ENCODE measurements at places on chromosomes 12 and 14. TPM values are rescaled to one million over a fixed set of nuclear protein-coding genes. Genes with fewer than 3 reads are reported as not detected.

LMO3 gene
- total RNA-seq: 11.8 TPM

HCAR1 gene
- not detected for total RNA-seq

ADGRD1 gene
- total RNA-seq: 6.6 TPM

WNT1 gene
- total RNA-seq: not detected

ART4 gene
- 0.51 TPM for total RNA-seq

GRCh38 chr12:54622463-54623183 is 12.1 kb downstream of the LACRT start:
- no peaks in the 10 kb centered on the region for H3K4me1 ChIP-seq
- no peaks in the 10 kb centered on the region for H3K27me3 ChIP-seq
- DNase-seq: no peak
- no peak overlapping the region for H3K27ac ChIP-seq

DNA sequence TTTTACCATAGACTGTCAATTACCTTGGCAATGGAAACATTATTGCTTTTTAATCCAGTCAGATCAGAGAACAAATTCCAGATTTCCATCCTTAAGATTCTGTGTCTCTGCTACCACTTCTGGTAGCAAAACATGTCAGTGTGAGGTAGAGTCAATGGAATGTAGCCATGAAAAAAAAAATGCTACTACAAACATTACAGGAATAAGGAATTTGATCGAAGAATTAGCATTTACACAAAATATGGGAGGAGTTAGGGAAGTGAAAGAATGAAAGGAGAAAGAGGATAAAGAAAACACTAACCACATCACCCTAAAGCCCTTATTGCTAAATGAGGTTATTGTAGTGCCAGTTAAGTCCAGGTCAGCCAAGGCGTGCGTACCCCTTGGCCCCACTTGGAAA is 9.2 kb downstream of the MED21 start:
- no peaks in the 10 kb centered on the region for H3K27me3 ChIP-seq
- DNase-seq: no peak
- no peak overlapping the region for H3K4me3 ChIP-seq
- H3K36me3 ChIP-seq: peaks cover 44% of the 10 kb centered on the region
- no peaks in the 10 kb centered on the region for H3K4me1 ChIP-seq

GRCh38 chr12:92393504-92393903 is 247.9 kb upstream of the BTG1 start:
- no peaks in the 10 kb centered on the region for H3K36me3 ChIP-seq
- no peak overlapping the region for H3K4me3 ChIP-seq
- no peak for DNase-seq

- no peak overlapping the region for H3K4me3 ChIP-seq
- no peaks in the 10 kb centered on the region for H3K36me3 ChIP-seq
- no peak overlapping the region for H3K27ac ChIP-seq
- DNase-seq: no peak
These were observed 78.3 kb upstream of the ANO4 start for GRCh38 chr12:100715976-100716944.

GRCh38 chr14:39383026-39383660 is 49.1 kb downstream of the FBXO33 start:
- DNase-seq: no peak

DNA sequence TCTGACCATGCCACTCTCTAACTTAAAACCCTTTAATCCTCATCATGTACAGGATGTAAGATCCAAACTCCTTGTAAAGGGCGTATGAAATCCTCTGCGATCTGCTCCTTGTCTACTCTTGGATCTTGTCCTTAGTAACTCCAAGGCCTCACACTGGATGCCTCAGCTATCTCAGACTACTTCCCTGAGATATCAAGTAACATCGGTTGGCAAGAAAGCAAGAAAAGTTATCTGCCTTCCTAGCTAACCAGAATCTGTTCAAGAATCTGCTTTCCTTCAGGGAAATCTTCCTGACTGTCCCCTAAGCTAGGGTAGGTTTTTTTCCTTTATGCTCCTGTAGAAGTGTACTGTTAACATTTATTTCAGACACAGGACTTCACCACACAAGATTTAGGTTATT is 82.6 kb downstream of the TAOK3 start:
- no peaks in the 10 kb centered on the region for H3K27me3 ChIP-seq
- H3K4me3 ChIP-seq: no peak overlapping the region
- no peaks in the 10 kb centered on the region for H3K4me1 ChIP-seq
- DNase-seq: no peak

DNA sequence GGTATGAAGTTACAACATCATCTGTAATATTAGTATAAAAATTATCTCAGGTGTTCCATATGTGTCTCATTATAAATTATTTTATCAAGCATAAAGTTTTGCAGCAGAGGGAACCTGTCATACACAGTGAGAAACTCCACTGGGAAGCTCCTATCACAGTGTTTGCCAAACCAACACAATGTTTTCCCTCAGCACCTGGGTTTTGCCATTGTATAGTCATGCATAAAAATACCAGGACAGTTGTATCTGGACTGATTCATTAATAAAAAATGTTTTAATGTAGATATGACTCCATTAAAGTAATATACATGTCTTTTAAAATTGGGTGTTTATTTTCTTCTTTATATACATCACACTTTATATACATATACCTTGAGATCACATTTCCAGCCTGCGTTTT is 56.6 kb downstream of the METTL25 start:
- no peaks in the 10 kb centered on the region for H3K27me3 ChIP-seq
- H3K4me1 ChIP-seq: no peaks in the 10 kb centered on the region
- no peak overlapping the region for H3K27ac ChIP-seq
- DNase-seq: no peak

DNA sequence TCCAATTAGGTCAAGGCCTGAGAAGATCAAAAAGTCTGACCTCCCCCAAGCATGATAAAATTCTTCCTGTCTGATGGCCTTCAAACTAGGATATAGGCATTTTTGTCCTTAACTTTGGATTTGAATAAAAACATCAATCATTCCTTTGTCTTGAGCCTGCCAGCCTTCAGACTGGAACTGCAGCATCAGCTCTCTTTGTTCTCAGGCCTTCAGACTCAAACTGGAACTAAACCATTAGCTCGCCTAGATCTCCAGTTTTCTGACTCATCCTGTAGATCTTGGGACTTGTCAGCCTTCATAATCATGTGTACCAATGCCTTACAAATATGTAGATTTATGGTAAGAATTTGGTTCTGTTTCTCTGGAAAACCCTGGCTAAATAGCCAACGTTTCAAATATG is 721.7 kb downstream of the GALC start:
- H3K4me1 ChIP-seq: no peaks in the 10 kb centered on the region
- DNase-seq: no peak
- no peak overlapping the region for H3K4me3 ChIP-seq
- no peaks in the 10 kb centered on the region for H3K36me3 ChIP-seq

- H3K36me3 ChIP-seq: no peaks in the 10 kb centered on the region
- H3K27me3 ChIP-seq: no peaks in the 10 kb centered on the region
- no peak for DNase-seq
- no peaks in the 10 kb centered on the region for H3K4me1 ChIP-seq
- no peak overlapping the region for H3K27ac ChIP-seq
- no peak overlapping the region for H3K4me3 ChIP-seq
These were observed 86.6 kb downstream of the KITLG start for GRCh38 chr12:88493636-88494035.

DNA sequence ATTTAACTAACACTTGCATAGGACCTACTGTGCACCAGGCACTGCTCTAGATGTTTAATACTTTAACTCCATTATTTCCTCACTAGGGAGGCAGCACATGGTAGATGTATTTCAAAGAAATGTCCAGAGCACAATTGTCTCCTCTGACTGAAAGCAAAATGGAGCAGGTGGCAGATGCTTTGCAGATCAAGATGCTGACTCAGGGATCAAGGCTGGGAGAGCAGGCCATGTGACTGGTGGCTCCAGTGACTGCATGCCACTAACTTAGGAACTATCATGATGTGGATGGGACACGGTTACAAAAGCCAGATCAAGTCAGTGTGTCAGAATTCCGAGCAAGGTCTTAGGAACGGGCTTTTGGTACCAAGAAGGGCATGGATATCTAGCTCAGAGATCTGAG is 28.2 kb downstream of the SERPINA11 start:
- H3K4me1 ChIP-seq: no peaks in the 10 kb centered on the region
- no peak overlapping the region for H3K27ac ChIP-seq
- no peaks in the 10 kb centered on the region for H3K27me3 ChIP-seq
- no peaks in the 10 kb centered on the region for H3K36me3 ChIP-seq
- DNase-seq: no peak
- no peak overlapping the region for H3K4me3 ChIP-seq

- no peak overlapping the region for H3K4me3 ChIP-seq
- H3K36me3 ChIP-seq: no peaks in the 10 kb centered on the region
- no peaks in the 10 kb centered on the region for H3K4me1 ChIP-seq
- H3K27me3 ChIP-seq: no peaks in the 10 kb centered on the region
- H3K27ac ChIP-seq: no peak overlapping the region
These were observed 41.8 kb upstream of the FRMD6 start for GRCh38 chr14:51609955-51610283.

- no peaks in the 10 kb centered on the region for H3K36me3 ChIP-seq
- peak overlapping the region; percentile 96 for H3K27ac ChIP-seq
- no peaks in the 10 kb centered on the region for H3K27me3 ChIP-seq
- no peaks in the 10 kb centered on the region for H3K4me1 ChIP-seq
- no peak overlapping the region for H3K4me3 ChIP-seq
These were observed 134.1 kb upstream of the KRAS start for GRCh38 chr12:25384893-25385248.

DNA sequence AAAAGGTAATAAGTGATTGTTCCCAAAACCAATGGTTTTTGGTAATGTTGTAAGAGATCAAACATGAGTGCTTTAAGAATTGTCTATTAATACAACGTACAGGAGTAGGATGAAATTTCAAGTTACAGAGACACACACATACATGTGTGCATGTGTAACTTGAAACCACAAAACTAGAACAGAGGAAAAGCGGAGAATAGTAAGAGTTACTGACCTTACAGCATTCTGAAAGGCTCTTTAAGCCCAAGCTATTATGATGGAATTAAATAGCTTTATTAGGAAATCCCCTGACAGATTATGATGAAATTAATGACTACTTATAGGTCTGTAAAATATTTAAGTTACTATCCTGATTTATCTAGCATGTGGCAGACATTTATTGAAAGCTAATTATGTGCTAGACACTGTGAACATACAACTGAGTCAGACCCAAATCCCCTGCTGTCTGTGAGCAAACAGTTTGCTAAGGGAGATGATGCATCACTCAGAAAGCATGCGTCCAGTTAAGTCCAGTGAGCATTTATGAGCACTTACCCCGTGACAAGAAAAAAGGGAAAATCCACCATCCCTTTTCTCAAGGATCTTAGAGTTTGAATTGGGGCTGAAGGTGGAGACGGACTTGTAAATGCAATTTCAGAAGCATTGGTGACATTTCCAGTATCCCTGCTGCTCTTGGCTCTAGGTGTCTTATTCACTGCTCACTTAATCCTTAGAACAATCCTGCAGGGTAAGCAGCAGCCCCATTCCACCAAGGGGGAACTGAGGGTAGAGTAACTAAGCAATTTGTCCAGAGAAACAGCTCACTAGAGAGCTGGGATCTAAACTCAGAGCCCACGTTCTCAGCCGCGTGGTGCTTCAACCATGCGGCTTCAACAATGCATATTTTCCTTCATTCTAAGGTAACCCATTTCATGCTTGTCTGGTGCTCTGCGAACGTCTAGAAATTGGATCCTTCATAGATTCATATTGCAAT is 117.4 kb downstream of the EML1 start:
- H3K4me3 ChIP-seq: no peak overlapping the region
- peaks cover 9% of the 10 kb centered on the region for H3K36me3 ChIP-seq
- no peaks in the 10 kb centered on the region for H3K27me3 ChIP-seq
- no peak overlapping the region for H3K27ac ChIP-seq
- peaks cover 8% of the 10 kb centered on the region for H3K4me1 ChIP-seq
- no peak for DNase-seq

DNA sequence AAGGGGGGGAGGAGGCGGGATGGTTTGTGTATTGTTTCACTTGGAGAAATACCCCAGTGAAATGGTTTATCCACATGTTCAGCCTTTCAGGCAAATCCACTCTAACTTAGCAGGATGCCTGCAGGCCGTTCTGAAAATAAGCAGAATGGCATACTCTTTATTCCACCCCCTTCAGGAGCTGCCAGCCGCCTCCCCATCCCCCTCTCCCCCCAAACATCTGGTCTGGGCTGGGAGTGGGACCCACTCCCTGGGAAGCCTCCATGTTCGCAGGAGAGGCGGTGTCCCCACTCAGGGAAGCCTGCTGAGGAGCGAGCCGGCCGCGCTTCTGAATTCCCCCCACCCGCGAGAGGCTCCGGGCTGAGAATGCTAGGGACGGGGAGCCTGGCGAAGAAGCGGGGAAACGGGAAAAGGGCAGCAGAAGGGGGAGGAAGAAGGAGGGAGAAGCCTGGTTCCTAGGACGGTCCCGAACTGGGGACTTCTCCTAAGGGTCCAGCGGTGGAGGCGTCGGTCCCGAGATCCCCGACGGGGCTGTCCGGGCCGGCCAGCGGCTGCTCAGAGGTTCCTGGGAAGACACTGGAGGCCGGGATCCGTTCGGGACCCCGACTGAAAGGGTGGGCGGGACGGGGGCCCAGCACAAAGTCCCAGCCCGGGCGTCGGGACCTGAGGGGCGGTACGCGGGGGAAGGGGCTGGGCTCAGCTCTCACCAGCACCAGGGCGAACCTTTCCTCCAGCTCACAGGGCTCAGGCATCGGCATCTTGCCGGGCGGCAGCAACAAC is 666 bp downstream of the FMNL3 start:
- no peaks in the 10 kb centered on the region for H3K36me3 ChIP-seq
- H3K27ac ChIP-seq: no peak overlapping the region
- H3K4me1 ChIP-seq: no peaks in the 10 kb centered on the region
- peak overlapping the region; percentile 53 for H3K4me3 ChIP-seq

- H3K4me1 ChIP-seq: no peaks in the 10 kb centered on the region
- no peaks in the 10 kb centered on the region for H3K27me3 ChIP-seq
- no peaks in the 10 kb centered on the region for H3K36me3 ChIP-seq
- H3K4me3 ChIP-seq: no peak overlapping the region
- H3K27ac ChIP-seq: no peak overlapping the region
These were observed 86.3 kb downstream of the RMST start for GRCh38 chr12:97548931-97549330.

DNA sequence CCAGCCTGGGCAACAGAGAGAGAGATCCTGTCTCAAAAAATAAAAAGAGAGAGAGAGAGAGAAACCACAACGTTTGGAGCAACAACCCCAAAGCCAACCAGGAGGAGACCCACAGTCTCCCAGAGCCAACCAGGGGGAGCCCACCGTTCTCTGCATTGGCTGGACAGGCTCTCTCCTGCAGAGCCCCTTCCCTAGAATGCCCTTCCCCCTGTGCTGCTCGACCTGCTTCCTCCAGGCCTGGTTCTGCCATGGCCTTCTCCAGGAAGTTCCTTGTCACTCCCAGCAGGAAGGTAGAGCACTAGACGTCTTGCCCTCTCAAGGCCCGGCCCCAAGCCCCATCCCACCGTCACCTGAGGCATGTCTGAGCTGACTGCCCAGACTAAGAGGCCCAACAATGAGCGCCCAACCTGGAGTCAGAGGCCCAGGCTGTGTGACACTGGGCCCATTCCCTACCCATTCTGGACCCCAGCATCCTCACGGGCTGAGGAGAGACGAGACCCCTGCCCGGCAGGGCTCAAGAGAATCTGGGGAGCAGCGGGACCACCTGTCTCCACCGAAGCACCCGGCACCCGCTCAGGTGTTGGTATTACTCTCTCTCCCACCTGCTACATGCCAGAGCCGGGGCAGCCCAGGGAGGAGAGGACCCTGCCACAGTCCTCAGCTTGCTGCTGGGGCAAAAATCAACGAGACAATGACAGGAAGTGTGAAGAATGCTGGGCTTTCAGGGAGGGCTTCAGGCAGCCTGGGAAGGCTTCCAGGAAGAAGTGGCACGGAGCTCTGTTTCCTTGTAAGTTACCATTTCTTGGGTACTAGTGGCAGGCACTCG is 61.2 kb downstream of the DIO3 start:
- no peaks in the 10 kb centered on the region for H3K27me3 ChIP-seq
- no peak overlapping the region for H3K27ac ChIP-seq
- no peaks in the 10 kb centered on the region for H3K4me1 ChIP-seq

- no peaks in the 10 kb centered on the region for H3K4me1 ChIP-seq
- DNase-seq: peak; percentile 53
These were observed 94.7 kb downstream of the SLC2A13 start for GRCh38 chr12:40010899-40011774.

Measured in pancreas (tissue), 10 donors.